ENCODE measurements at places on chromosomes 12 and 14.

DNA sequence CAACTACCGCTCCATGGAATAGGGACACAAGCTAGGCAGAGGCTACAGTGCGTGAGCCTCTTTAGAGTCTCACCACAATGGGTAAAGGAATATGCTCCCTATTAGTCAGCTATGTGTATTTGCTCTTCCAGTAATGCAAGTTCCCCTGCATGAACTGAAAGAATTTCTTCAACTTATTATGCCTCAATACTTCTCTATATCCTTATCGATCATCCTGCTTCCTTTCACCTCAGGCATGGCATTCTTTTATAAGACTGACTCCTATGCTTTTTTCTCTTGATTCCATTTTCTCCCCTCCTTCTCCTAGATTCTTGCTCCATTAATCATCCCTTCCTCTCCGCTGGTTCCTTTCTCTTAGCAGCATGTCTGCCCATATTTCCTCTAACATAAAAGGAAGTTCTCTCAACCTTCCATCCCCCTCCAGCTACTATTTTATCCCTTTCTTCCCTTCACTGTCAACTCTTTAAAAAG is 94.5 kb upstream of the CPM start:
- DNase-seq: no peak

DNA sequence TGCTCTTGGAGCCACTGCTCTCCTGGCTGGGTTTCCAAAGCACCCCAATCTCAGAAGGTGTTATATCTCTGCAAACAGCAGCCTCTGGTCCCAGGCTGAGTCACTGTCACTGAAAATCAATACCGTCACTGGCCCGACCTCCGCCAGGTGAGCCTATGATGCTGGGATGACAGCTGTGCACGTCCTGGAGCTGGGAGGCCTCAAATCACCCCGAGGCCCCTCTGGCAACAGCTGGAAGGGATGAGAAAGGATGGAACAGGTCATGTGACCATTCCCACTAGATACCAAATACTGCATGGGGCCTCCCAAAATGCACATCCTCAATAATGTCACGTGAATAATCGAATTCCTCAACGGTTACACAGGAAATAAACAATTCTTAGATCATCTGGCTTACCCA is 190.8 kb downstream of the TTC7B start:
- DNase-seq: no peak

DNA sequence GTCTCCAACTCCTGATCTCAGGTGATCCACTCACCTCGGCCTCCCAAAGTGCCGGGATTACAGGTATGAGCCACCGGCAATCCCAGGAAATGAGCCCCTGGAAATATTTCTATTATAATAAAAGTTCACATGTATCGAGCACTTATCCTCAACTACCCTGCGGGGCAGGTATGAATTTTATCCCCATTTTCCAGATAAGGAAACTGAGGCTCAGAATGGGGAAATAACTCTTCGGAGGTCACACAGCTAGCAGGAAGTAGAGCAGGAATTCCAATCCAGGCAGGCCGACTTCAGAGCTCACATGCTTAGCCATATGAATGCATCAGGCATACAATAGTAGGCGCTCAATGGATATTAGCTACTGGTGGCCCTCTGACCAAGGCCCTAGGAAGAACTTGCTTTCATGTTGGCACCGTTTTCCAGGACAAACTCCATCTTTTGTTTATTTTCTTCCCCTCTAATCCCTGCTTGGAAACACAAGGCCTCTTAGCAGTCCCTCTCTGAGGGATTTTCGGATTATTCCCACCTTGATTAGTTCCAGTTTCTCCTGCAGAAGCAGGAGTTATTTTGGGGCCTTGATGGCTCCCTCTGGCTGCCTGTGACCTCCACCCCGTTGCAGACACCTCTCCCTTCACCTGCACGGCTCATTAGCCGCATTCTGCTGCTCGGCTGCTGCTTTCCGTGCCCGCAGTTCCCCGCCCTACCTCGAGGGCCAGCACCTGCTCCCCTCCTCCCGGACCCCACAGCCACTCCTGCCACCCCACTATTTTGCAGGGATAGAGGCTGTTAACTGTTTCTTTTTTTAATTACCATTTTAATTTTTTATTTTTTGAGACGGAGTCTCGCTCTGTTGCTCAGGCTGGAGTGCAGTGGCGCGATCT is 18.7 kb upstream of the POP5 start:
- no peak for DNase-seq

DNA sequence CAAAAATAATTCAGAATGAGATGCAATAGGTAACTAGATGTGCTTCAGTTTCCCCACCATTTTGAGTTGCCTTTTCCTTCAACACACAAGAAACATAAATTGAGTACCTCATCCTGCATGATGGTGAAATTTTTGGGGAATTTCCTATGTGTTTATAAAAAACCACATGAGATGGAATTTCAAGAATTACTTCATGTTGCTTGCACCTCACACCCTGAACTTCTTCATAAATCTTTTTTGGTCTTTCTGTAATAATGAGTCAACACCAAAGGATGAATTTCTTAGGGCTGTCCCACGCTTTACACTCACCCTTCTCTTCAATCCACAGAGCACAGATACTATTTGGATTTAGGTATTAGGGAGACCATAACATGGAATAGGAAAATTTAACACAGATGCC is 22.6 kb upstream of the LUM start:
- DNase-seq: no peak

DNA sequence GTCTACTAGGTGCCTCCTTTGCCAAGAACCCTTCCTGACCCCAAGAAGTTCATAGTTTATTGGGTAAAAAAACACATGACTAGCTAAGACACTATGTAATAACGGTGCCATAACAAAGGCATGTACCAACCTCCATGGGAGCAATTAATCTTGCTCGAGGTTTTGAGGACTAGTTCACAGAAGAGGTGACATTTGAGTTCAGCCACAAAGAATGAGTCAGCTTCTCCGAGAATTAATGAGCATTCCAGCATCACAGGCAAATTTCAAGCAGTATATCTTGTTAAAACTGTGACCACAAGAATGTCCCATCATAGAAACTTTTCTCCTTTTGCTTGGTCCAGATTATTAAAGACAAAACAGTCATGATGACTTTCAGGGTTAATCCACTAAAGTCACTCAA is 113.0 kb upstream of the RAP1B start:
- peak; percentile 87 for DNase-seq

- no peak for DNase-seq
These were observed 19.4 kb upstream of the LIMA1 start for GRCh38 chr12:50302686-50303085.

GRCh38 chr12:91400271-91400670 is 217.7 kb upstream of the DCN start:
- no peak for DNase-seq

GRCh38 chr12:78933014-78933413 is 68.4 kb downstream of the SYT1 start:
- no peak for DNase-seq

- DNase-seq: no peak
These were observed 1.4 kb downstream of the ARL6IP4 start for GRCh38 chr12:122981587-122982476.

GRCh38 chr12:83388551-83388950 is 701.8 kb downstream of the TMTC2 start:
- no peak for DNase-seq

- no peak for DNase-seq
These were observed at the start of gene DCN for GRCh38 chr12:91182636-91183455. TSS of gene DCN (minus strand) at chr12:91182817. CDS start at chr12:91178552, 4,265 bp downstream.

DNA sequence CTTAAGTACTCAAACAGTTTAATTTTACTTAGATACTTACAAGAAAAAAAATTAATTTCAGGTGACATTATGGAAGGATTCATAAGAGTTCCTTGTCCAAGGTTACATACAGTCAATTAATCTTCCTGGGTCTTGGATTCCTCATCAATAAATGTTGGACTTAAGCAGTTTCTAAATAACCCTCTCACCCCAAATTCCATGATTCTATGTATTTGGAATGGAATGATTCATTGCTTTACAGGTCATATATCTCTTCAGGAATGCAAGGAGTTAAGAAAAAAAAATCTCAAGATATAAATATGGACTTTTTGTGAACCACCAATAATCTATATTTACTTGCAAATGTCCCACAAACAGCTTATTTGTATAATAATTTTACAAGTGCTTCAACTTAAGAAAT is 84.2 kb upstream of the BMP4 start:
- peak; percentile 24 for DNase-seq

- no peak for DNase-seq
These were observed 16.3 kb downstream of the DUSP16 start for GRCh38 chr12:12546314-12546772.

DNA sequence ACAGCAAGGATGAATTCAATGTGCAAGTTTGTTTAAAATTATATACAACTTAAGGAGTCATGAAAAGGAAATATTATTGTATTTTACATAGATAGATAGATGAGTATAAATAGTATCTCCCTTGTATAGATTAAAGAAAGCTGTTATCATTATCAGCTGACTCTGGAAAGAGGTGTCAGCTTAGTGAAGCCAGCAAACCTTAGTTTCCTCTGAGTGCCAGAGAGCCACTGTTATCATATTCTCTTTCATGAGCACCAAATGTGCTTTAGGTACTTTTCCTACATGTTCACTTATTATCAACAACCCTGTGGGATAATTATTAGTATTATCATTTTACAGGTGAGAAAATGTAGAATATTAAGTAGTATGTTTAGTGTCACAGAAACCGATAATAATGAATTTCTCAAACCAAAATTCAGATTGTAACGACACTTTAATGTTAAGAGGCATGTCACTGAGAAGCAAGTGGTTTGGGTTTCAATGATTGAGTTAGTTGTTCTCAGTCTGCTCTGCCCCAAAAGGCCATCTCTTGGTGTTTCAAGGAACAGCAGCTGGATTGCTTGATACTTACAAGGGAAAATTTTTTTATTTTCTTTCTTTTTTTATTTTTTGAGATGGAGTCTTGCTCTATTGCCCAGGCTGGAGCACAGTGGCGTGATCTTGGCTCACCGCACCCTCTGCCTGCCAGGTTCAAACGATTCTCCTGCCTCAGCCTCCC is 53.7 kb downstream of the PLEKHA5 start:
- no peak for DNase-seq

GRCh38 chr12:6489449-6489848 is 3.6 kb downstream of the MRPL51 start:
- DNase-seq: no peak

DNA sequence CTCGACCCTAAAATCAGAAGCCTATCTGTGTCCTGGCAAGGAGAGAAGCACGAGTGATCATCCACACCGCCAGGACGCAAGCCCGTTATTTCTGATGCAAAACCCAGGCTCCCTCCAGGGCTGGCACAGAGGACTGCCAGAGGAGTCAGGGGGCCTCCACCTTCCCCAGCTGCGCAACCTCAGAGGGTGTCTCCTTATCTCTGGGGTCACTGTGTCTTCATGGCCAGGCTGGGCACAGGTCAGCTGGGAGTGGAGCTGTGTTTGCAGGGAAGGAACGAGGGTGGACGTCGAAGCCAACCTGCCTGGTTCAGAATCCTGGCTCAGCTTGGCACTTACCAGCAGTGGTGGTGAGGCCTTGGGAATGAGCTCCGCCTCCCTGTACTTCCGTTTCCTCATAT is 12.0 kb upstream of the SERPINA3 start:
- no peak for DNase-seq

- no peak for DNase-seq
These were observed 21.9 kb downstream of the TDP1 start for GRCh38 chr14:89977668-89978067.

DNA sequence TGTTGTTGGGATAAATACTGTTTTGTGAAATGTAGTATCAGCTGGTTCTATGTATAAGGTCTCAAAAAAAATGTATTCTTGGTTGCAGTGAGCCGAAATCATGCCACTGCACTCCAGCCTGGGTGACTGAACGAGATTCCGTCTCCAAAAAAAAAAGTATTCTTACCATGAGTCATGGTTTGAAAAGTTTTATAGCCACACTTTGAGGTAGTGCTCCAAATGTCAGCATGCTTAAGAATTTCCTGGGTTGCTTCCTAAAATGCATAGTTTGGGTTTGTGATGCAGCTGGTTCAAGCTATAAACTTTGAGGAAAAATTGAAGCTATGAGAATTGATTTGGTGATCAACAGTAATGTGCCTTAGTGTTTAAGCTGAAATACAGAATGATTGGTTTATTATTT is 48.0 kb downstream of the ETNK1 start:
- peak; percentile 35 for DNase-seq

DNA sequence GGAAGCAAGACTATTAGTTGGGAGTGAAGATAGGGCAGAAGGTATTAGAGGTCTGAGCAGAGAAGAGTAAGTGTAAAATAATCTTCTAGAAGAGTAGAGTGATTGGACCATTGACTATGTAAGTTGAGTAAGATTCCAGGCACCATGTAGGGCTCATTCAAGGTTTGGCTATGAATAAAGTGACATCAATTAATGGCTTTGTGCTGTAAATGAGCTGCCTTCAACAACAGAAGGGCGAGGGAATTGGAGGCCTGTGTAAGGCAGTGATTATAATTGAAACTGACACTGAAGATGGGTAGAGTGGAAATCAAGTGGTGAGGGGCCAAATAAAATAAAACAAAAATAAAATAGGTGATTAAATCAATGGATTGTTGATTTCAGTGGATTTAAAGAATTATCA is 26.4 kb downstream of the PTPRQ start:
- DNase-seq: no peak

GRCh38 chr14:36675581-36675980 is 13.9 kb downstream of the PAX9 start:
- DNase-seq: no peak

DNA sequence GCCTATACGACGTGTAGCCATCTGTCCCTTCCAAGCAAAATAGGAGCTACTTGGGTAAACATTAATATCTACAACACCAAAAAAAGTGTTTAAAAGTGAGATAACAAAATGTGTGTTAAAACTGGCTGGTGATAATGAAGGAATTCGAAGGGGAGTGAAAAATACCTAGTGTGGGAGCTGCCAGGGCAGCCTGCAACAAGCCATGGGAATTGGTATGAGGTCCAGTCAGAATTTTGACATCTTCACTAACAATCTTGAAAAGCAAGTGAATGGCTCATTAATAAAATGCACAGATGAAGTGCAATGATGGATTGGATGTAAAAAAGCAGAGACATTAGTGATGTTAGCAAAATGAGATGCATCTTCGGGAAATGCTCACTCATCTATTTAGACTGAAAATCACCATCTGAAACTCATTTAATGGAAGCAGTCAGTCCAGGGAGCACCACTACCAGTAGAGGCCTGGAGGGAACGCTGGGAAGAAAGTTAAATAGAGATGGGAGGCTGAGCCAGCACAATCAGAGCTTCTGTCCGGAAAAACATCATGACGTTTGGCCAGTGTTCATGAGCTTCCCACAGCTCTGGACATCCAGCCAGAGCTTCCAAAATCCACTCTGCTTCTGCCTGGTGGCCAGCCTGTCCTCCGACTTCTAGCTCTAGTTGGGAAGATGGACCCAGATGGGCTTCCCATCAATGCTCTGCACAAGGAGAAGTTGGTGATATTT is 405.0 kb upstream of the TMTC1 start:
- no peak for DNase-seq

- DNase-seq: no peak
These were observed 23.0 kb upstream of the GSG1 start for GRCh38 chr12:13126494-13126893.

DNA sequence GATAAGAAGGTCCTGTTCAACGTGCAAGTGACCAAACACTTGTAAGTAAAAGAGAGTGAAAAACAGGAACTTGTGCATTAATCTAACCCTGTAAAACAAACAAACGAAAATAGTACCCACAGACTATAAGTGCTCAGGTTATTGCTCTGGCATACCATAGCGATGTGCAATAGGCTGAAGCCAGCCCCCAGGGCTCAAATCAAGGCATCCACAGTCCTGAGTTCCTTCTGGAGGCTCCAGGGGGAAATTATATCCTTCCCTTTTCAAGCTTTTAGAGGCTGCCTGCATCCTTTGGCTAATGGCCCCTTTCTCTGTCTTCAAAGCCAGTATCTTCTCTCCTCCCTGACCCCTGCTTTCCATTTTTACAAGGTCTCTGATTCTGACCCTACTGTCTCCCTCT is 8.1 kb upstream of the CMAS start:
- DNase-seq: no peak

GRCh38 chr12:67624355-67624754 is 24.2 kb upstream of the DYRK2 start:
- no peak for DNase-seq

Measured in non-pigmented ciliary epithelial cell (primary cell).